ENCODE measurements at places on chromosomes 11 and 22.

DNA sequence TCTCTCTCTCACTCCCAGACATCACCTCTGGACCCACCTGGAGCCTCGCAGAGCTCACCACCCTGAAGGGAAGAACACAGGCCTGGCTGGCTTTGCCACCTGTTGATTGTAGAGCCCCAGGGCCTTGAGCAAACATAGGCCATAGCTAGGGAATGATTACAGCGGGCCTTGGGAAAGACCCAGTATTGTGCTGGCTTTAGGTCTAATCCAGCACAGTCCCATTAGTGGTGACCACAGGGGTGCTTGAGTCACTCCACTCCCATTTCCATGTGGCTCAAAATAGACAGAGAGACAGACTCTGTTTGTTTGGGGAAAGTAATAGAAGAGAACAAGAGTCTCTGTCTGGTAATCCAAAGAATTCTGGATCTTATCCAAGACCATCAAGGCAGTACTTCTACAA is 42.7 kb upstream of the FAM181B start:
- no peak for DNase-seq

- no peak for DNase-seq
These were observed 16.9 kb upstream of the KIRREL3 start for GRCh38 chr11:127017482-127017881.

- no peak for DNase-seq
These were observed 132.8 kb downstream of the ATXN10 start for GRCh38 chr22:45804319-45804985.

DNA sequence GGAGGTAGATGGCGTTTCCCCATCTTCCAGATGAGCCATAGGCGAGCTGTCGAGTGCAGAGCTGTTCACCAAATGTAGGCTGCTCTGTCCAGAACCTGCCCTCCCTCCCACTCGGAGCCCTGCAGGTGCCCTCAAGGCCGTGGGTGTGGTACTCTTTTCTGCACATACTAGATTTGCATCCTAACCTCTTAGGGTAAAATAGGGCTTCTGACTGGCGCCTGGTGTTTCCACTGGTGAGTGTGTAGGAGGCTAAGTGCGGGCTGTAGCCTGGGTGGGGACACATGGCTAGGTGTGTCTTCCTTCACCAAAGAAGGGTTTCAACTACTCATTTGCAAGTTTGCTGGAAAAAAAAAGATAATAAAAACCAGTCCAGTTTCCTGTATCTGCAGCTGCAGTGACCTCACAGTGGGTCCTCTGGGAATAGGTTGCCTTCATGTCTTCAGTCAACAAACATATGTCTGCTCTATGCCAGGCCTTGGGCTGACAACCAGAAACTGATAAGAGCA is 8.5 kb downstream of the BIK start:
- DNase-seq = no peak

- no peak for DNase-seq
These were observed 615.4 kb upstream of the B3GAT1 start for GRCh38 chr11:135027461-135027860.

- no peak for DNase-seq
These were observed 309.1 kb downstream of the SWAP70 start for GRCh38 chr11:9972989-9973388.

GRCh38 chr22:49291781-49292180 is 535.9 kb downstream of the BRD1 start:
- no peak for DNase-seq

- no peak for DNase-seq
These were observed 77.1 kb upstream of the MTMR2 start for GRCh38 chr11:96001037-96001436.

DNA sequence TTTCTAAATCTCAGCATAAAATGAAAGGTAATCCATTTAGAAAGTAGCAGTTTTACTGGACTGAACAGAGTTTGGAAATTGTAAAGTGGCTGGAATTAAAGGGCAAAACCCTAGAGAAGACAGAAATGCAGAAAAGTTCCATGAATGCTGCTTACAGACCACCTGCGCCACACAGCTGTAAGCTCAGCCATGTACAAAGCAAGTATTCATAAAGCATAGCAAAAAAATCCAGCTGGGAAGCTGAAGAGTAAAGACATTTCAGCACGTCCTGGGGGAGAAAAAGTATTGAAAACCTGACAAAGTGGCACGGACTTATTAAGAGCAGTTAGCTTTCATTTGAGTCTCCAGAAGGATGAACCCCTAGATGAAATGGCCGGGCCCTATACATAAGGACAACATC is 220.1 kb upstream of the CNTN5 start:
- no peak for DNase-seq

DNA sequence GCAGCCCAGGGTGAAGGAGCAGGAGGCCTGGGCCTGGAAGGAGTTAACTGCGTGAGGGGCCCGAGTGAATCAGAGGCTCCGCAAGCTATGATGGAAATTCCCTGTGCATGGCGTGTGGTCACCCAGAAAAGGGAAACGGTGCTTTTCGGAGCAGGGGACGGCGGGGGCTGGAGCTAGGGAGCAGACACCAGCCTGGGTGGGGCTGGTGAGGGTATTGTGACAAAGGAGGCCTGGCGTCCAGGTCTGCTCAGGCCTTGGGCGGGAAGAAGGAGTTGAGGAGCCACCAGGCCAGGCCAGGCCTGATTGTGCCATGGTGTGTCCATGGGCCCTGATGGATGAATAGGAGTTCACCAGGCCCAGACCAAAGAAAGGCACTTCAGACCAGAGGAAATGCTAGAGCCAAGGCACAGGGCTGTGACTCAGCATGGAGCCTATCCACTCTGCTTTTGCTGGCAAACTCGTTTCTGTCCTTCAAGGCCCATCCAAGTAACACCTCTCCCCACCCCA is 12.8 kb upstream of the SPI1 start:
- DNase-seq = no peak

Data from activated naive CD4-positive, alpha-beta T cell treated with anti-CD3 and anti-CD28 coated beads, Interleukin-2, amount 50 U/mL, for 72 hours (primary cell).